Activated T-cell treated with anti-CD3 and anti-CD28 coated beads for 24 hours (primary cell): ENCODE measurements at places on chromosomes 5 and 9.

DNA sequence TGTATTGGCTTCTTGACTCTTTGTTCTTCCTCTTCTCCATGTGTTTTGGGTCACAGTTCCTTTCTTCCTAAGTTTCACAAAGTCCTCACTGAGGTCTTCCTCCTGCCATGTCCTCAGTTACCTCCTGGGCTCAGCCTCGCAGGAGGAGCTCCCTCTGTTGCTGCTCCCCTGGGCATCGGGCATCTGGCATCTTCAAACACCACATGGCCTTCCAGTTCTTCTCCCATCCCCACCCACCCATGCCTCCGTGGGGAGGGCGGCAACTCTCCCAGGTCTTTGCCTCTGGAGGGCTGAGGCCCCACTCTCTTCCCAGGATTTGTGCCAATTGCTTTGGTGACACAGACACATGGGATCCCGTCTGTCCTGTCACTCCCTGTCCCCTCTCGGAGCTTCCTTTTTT is 22.8 kb downstream of the MRPL36 start:
- DNase-seq, result no peak

- peak; percentile 41 for DNase-seq
Measured at GRCh38 chr9:22052376-22052945, 43.4 kb upstream of the CDKN2B start.

DNA sequence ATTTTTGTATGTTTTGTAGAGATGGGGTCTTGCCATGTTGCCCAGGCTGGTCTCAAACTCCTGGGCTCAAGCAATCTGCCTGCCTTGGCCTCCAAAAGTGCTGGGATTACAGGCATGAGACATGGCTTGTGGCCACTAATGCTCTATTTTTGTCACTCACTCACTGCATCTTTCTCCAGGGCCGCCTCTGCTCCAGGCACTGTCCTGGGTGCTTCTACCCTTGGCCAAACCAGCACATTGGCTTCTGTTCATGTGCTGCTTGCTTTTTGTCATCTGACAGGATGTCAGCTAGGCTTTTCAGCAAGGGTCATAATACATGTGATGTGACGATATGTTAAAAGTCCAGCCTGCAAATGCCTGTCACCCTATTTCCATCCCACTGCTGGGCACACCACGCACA is 3.2 kb downstream of the ODF2 start:
- no peak for DNase-seq

DNA sequence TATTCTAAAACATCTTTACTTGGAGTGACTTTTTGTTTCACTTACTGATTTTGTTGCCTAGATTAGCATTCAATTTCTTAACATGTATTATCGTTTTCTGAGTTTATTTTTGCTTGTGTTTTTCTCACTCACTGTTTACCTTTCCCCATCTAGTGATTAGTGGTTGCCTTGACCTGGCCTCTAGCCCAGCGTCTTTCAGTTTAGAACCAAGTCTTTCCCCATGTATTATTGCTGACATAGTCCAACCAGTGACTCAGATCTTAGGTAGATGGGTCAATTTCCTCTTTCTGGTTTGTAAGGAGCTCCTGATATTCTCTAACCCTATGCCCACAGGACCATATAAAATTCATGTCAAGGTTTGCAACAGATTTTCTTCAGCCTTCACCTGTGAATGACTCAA is 135.5 kb downstream of the PRR16 start:
- no peak for DNase-seq

GRCh38 chr9:134489621-134490408 is 151.8 kb upstream of the COL5A1 start:
- no peak for DNase-seq

- DNase-seq, result no peak
Measured at GRCh38 chr5:40221796-40222195, 457.9 kb upstream of the PTGER4 start.

DNA sequence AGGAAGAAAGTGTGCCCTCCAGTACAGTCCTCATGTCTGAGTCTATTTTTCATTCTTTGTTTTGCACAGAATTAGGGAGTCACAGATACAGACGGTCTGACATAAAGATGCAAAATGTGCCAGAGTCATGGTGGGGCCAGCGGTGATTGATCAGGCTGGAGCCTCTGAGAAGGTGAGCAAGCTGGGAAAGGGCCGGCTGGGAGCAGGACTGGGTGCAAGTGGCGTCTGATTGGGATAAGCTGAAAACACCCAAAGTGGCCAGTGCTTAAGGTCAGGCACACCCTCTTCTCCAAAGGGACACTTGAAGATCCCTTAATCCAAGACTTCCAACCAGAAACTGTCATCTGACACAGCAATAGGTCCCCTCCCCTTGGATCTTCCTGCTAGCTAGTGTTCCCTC is 32.6 kb downstream of the FSTL4 start:
- no peak for DNase-seq

DNA sequence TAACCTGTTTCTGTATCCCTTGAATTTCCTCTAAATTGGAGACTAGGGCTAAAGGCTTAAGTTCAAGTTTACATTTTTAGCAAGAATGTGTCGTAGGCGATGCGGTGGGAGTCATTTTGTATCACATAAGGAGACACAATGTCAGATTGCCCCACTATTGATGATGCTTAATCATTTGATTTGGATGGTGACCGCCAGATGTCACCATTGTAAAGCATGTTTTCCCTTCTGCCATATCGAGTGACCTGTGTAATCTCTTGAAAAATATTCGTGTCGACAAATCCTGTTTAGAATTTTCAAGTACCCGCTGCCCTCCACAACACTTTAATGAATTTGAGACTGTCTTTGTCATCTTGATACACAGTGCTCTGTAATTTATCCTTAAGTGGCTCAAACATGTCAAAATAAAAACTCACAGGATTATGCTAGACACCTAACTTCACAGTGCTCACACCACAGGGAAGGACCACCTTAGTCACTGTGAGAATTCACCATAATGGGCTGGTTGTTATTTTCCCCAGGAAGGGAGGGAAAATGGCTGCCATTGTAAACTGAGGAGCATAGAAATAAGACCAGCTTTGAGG is 34.5 kb upstream of the SLC46A2 start:
- DNase-seq, result no peak

- DNase-seq, result no peak
Measured at GRCh38 chr9:134100040-134100439, 32.2 kb upstream of the BRD3 start.

DNA sequence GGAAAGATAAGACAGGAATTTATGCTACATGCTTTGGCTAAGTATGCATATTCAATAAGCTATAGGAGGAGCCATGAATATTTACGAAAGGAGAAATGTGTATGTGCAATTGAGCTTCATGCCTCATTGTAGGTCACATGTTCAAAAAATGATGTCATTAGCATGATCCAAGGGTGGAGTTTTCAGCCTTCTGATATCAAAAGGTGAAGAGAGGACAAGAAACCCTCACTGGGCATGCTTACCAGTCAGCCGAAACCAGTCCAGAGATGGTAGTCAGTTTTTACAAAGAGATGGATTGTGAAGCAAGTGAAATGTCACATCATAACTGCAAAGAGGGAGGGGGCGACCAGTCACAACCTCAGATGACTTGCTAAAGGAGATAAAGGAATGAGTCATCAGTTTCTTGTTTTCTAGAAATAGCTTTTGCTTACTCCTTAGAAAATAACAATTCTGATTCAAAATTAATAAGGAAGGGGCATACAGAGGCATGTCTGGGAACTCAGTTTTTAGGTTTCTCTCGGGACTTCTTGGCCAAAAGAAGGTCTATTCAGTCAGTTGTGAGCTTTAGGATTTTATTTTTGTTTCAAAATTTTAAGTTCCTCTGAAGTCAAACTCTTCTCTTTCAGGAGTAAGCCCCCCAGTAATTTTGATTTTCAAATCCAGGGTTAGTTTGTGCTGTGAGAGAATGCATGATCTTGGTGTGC is 1067.8 kb upstream of the EDIL3 start:
- no peak for DNase-seq

GRCh38 chr5:161190778-161191177 is 338.8 kb upstream of the ATP10B start:
- no peak for DNase-seq

DNA sequence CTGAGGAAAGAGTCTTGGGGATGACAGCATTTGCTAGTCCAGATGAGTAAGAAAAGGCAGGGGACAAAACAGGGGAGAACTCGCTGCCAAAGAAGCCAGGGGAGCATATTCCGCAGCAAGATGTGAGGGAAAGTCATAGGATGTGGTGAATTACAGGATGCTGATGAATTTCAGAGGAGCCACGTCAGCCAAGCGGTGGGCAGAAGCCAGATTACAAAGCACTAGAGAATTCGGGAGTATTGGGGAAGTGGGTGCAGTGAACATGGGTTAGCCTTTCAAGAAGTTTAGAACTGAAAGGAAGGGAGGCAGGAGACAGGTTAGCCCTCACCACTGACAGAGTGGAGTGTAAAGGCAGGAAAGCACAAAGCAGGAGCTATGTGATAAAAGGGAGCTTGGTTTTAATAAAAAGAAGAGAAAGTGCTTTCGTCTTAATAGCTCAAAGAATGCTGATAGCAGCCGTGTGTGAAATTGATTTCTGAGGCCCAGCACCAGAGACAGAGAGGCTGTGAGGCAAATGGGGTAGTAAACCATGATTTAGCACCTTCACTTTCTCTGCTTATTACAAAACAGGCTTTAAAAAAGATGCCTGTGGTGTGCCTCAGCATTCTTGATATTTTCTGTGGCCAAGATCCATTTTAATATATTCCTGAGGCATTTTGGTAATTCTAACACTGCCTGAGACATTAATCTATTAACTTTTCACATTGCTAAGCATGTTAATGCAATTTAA is 16.9 kb downstream of the ADAMTSL1 start:
- DNase-seq, result no peak

DNA sequence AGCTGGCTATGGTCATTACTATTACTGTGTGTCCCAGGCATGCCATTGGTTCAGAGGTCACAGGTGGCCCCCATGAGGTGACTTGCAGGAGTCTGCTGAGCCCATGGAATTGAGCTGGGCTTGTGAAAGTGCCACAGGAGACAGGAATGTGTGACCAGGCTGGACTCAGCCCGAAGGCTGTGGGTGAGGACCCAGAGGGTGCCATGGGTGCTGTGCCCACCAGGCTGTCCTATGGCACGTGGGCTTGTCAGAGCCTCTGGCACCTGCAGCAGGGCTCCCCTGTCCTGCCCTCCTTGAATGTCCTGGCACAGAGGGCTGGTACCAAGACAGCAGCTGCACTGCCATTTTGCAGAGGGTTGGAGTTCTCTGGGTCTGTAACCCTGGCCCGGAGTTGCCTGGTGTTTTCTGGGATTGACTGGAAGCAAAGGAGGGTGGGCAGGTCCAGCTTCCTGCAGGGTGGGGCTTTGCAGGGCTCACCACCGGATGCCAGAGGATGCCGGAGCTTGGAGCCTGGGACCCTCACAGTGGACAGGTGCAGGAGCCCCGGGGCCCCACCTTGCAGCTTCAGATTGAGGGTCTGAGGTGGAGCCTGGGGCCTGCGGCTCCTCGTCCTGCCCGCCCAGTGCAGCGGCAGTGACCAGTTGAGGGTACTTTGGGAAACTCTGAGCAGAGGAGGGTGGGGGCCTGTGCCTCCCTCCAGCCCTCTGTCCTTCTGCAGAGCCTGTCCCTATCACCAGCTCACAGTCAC is 14.2 kb downstream of the COL5A1 start:
- DNase-seq, result no peak

- no peak for DNase-seq
Measured at GRCh38 chr5:173710528-173710927, 94.1 kb upstream of the BOD1 start.

- no peak for DNase-seq
Measured at GRCh38 chr5:147510885-147511284, 1.0 kb upstream of the DPYSL3 start.

- no peak for DNase-seq
Measured at GRCh38 chr5:99460701-99461100, 531.9 kb upstream of the CHD1 start.

DNA sequence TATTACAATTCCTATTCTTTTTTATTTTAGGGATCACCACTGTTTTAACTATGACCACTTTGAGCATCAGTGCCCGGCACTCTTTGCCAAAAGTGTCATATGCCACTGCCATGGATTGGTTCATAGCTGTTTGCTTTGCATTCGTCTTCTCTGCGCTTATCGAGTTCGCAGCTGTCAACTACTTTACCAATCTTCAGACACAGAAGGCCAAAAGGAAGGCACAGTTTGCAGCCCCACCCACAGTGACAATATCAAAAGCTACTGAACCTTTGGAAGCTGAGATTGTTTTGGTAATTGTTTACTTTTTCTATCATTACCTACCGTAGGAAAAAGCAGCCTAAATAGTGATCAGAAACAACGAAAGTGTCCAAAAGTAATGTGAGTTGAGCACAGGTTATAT is 6.4 kb downstream of the GABRA6 start:
- no peak for DNase-seq

GRCh38 chr9:134494905-134495304 is 146.7 kb upstream of the COL5A1 start:
- DNase-seq, result no peak

DNA sequence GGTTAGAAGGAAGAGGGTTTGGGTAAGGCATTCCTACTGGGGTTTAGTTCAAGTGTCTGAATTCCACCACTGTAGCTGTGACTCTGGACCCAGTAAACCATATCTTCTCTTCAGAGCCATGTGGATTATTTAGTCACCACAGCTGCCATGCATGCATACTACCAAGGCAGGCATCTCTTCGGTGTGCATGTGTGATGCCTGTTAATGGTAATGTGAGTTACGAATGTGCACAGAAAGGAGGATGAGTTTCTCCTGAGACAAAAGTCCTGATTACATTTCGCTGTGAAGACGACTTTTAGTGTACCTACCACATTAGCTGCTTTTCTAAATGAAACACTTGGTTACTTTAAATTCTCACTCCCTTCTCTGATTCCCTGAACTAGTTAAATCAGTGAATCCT is 9.3 kb downstream of the PBX3 start:
- DNase-seq, result no peak

- DNase-seq, result no peak
Measured at GRCh38 chr9:25078202-25078601, 532.5 kb upstream of the IZUMO3 start.

GRCh38 chr9:120001536-120001935 is 578.4 kb downstream of the CDK5RAP2 start:
- DNase-seq, result no peak

- DNase-seq, result peak; percentile 57
Measured at GRCh38 chr5:149990518-149991376, 9.7 kb downstream of the TIGD6 start.

DNA sequence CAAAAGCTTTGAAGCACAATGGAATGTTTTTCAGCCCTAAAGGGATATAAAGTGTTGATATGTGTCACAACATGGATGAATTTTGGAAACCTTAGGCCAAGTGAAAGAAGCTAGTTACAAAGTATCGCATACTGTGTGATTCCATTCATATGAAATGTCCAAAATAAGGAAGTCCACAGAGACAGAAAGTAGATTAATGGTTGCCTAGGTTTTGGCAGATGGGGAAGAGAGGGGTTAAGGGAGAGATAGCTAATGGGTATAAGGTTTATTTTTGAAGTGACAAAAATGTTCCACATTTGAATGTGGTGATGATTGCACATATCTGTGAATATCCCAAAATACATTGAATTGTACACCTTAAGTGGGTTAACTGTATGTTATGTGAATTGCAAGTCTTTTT is 57.5 kb upstream of the MCCC2 start:
- no peak for DNase-seq
